Stimulated activated CD8-positive, alpha-beta memory T cell treated with anti-CD3 and anti-CD28 coated beads, Interleukin-4, amount 100 ng/mL, for 1 hour (primary cell): ENCODE measurements at places on chromosomes 1 and 21.
A peak's percentile ranks its signal among the peaks of the same experiment; 100 is the strongest.

GRCh38 chr1:183246436-183246835 is 60.4 kb downstream of the LAMC2 start:
- DNase-seq, result no peak

- no peak for DNase-seq
Observed at GRCh38 chr1:33468531-33468930, 3.9 kb upstream of the ZSCAN20 start.

DNA sequence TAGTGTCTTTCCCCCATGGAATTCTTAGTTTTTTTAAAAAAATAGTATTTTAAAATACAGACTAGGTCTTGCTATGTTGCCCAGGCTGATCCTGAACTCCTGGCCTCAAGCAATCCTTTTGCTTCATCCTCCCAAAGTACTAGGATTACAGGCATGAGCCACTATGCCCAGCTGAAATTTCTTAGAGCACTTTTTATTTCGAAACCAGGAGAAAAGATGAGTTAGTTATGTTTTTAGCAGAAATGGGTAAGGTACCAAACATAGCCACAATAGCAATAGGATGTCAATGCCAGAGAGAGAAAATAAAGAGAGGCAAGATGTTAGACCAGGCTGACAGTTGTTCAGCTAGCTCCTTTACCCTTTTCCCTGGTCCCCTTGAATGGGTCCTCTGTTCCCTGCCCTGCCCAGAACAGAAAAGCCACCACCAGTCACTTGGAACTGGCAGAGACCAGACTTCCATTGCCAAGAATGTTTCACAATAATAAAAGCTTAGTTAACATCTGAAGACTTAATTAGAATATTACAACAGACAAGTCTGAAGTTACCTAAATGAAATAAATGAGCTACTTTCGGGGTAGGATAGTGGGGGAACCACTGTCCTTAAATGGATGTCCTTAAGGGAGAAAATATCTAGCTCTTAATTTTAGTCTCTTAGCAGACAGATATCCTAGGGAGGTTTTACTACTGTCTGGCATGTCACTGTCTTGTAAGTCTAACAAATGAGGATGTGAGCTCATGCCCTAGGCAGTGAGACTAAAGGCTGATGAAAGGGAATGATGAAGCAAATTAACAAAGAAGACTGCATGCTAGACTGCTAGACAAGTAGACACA is 54.3 kb downstream of the ABL2 start:
- no peak for DNase-seq

DNA sequence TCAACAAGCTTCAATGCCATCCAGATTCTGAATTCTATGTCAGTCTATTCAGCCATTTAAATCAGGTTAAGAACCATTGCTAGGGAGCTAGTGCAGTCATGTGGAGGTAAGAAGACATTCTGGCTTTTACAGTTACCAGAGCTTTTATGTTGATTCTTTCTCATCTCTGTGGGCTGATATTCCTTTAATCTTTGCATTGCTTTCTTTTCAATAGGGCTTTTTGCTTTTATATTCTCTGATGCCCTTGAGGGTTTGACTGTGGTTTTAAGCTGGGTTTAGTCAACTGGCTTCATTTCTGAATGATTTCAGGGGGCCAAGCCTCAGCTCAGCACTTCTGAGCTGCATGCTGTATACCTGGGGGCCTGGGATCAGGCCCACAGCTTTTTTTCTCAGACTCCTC is 51.0 kb upstream of the GORAB start:
- no peak for DNase-seq

GRCh38 chr21:36186506-36187399 is 30.1 kb downstream of the DOP1B start:
- no peak for DNase-seq

GRCh38 chr1:191913260-191913977 is 244.8 kb upstream of the RGS18 start:
- DNase-seq, result no peak

DNA sequence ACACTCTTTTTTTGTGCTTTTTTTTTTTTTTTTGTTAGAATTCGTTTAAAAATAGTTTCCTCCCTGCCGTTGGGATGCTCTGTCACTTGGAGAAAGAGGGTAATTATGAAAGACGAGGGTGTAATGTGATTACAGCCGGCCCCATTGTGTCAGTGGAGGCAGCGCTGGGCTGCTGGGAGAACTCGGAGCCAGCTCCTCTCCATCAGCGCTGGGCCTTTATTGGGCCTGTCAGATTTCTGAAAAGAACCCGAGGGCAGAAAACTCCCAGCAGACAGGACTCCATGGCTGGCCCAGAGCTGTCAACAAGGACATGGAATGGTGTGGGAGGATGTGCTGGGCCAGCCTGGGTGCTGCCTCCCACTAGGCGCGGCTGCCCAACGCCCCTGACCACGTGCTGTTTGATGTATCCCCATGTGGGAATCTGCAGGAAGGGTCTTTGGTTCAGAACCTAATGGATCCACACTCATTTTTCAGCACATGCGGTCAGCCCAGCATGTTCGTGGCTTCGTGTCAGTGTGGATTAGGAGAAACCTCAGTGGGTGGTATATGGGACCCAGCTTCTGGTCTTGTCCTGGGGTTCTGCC is 222.6 kb upstream of the KIAA0040 start:
- DNase-seq, result no peak

- DNase-seq, result no peak
Observed at GRCh38 chr1:152836870-152837269, 5.8 kb upstream of the LCE6A start.

DNA sequence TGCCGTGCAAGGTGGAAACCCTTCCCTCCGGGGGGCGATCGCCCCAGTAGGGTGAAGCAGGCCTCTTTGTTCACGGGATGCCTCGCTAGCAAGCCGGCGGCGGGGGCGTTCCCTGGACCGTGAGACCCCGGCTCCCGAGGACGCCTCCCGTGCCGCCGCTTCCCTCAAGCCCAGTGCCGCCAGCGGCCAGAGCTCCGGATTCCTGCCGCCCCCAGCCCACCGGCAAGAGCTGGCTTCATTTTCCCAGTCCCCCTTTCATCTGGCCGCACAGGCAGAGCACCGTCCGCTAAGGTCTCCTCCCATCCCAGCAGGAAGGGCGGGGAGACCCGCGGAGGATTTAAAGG is 16.3 kb downstream of the IER5 start:
- DNase-seq, result peak; percentile 16

DNA sequence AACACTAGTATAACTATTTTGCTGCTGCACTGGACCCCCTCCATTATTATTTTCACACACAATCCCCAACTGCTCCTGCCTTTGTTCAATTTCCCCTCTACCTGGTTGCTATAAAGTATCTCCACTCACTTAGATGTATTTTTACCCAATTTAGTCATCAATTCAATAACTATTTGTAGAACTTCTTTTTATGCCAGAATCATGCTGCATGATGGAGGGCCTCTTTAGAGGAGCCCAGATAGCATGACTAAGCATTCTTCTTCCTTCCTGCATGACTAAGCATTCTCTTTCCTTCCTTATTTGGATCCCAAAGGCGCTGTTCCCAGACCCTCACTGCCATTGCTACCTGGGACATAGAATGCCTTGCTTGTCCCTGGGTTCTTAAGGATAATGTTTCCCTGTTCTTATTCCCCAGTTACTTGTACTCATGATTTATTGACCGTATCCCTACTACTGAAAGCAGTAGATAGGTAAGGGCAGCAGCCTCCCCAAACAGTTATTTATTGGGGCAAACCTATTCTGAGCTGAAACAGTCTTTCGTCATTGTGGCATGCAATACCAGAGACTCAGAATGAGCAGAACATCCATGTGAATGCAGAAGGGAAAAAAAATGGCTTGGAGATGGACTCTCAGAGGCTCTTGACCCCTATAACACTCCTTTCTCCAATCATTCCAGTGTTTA is 89.3 kb upstream of the AKT3 start:
- no peak for DNase-seq

DNA sequence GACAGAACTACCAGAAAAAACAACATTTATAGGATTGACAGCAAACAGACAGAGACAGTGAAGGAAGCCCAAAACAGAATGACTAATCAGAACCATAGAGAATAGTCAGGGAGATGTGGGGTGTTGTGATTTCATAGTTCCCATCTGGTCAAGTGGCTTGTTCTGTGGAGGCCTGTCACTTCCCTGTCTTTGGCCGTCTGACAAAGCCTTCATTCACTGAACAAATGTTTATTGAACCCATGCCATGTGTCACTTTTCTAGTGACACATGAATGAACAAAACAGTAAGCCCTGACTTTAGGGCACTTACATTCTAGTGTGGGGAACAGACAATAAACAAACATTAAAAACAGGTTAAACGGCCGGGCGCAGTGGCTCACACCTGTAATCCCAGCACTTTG is 3.2 kb upstream of the SRRM1 start:
- DNase-seq, result no peak

DNA sequence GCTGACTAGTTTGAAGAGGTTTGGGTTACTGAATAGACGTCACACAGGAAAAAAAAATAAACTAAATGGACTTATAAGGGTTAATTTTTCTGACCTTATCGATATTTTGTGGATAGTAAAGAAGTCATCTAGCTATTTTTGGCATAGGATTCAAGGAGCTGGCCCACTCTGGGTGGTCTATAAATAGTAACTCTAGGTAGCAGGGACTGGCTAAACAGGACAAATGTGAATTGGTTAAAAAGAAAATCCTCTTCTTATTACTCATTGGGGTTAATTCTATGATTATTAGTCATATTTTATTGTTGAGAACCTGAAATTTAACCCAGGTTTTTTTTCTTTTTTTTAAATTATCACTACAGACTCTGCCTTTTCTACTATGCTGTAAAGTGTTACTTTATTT is 61.7 kb downstream of the ATF6 start:
- DNase-seq, result no peak

GRCh38 chr1:66393586-66394287 is 140.2 kb upstream of the SGIP1 start:
- no peak for DNase-seq

GRCh38 chr1:203055161-203055799 is 29.0 kb downstream of the PPFIA4 start:
- DNase-seq, result no peak
